Lower lobe of right lung (tissue), 2 donors: ENCODE measurements at places on chromosomes 7 and 10. TPM values are rescaled to one million over a fixed set of nuclear protein-coding genes. Genes with fewer than 3 reads are reported as not detected.

DNA sequence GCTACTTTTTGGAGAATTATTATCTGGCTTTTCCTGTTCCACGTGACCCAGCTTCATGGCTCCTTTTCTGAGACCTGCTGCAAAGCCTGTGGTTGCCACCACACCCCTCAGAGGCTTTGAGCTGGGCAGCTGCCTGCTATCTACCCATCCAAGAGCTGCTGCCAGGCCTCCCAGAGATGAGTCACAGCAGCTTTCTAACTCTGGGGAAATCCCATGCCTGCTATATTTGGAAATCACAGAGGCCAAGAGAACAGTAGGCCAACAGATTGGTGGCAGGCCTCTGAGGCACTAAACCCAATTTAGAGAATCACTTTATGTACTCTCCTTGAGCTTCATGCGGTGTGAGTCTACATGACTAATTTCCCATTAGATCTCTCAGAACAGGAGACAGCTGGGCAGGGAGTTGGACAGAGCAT lies 35.2 kb downstream of the SGCE start:
- no peaks in the 10 kb centered on the region for H3K4me1 ChIP-seq
- DNase-seq, result peak; percentile 46
- no peak overlapping the region for H3K4me3 ChIP-seq
- no peaks in the 10 kb centered on the region for H3K27me3 ChIP-seq
- no peak overlapping the region for H3K27ac ChIP-seq

DNA sequence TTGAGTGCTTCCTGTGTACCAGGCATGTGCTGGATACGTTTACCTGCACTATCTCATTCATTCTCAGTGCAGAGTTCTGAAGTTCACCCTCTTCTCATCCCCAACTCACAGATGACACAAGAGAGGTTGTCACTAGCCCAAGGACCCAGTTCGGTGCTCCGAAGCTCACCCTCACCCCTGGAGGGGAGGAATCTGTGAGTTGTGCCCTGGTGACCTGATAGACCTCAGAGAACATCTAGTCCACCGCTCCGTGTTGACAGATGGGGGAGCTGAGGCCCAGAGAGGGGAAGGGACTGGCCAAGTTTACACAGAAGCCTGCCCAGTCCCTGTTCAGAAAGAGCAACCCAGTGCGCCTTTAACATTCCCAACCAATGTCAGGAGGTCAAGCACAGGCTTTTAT lies 44.8 kb upstream of the EMX2 start:
- no peaks in the 10 kb centered on the region for H3K27me3 ChIP-seq
- no peak overlapping the region for H3K4me3 ChIP-seq
- no peaks in the 10 kb centered on the region for H3K4me1 ChIP-seq
- no peaks in the 10 kb centered on the region for H3K36me3 ChIP-seq

DNA sequence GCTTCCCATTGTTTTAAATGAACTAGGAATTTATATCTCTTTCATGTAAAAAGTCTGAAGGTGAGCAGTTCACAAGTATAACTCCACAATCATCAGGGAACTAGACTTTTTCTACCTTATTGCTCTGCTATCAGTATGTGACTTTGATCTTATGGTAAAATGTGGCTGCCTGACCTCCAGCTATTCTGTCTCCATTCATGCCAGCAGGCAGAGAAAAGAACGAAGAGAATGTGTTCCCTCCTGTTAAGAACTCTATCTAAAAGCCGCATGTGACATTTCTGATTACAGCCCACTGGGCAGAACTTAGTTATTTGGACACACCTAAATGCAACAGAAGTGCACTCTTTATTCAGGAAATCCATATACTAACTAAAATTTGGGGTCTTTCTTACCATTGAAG lies 102.8 kb upstream of the MBL2 start:
- no peaks in the 10 kb centered on the region for H3K36me3 ChIP-seq
- no peaks in the 10 kb centered on the region for H3K27me3 ChIP-seq
- H3K4me1 ChIP-seq, result no peaks in the 10 kb centered on the region
- no peak overlapping the region for H3K27ac ChIP-seq
- H3K4me3 ChIP-seq, result no peak overlapping the region

DNA sequence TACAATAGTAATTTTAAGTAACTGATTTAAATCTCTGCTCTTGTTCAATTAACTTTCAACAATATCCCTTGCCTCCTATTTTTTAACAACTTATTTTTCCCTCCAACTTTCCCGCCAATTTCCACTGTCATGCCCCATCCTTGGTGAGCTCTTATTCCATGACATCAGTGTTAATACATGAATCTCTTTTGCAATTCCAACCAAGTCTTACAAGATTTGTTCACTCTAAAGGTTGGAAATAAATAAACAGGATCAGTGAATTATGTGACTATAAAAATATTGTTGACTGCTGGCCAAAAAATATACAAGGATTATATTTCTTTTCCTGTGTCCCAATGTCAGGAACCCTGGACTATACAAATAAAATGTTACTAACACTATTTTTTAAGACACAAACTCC lies 21.0 kb upstream of the AGMO start:
- no peak overlapping the region for H3K27ac ChIP-seq
- no peaks in the 10 kb centered on the region for H3K36me3 ChIP-seq
- no peak overlapping the region for H3K4me3 ChIP-seq
- H3K4me1 ChIP-seq, result no peaks in the 10 kb centered on the region
- DNase-seq, result no peak
- no peaks in the 10 kb centered on the region for H3K27me3 ChIP-seq

- H3K4me3 ChIP-seq, result no peak overlapping the region
- no peaks in the 10 kb centered on the region for H3K4me1 ChIP-seq
- H3K27me3 ChIP-seq, result no peaks in the 10 kb centered on the region
- no peak overlapping the region for H3K27ac ChIP-seq
Measured at GRCh38 chr10:92381543-92381954, 90.6 kb downstream of the MARCHF5 start.

Gene ZCWPW1
- 4.9 TPM for total RNA-seq

DNA sequence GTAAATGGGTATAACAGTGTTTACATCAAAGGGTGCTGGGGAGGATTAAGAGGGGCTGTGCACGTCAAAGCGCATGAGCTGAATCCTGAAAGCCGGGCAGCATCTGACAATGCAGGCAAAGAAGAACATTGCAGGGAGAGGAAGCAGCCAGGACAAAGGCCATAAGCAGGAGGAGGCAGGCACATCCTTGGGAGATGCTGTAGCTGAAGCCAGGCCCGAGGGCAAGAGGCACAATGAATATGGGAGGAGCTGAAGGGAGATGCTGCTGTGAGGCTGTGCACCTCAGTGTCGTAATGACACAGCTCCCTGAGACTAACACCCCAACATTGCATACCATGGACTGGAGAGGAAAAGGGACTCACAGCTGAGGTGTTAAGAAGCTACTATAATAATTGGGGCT lies 129.2 kb downstream of the BTAF1 start:
- H3K4me1 ChIP-seq, result no peaks in the 10 kb centered on the region
- no peak overlapping the region for H3K4me3 ChIP-seq
- no peak for DNase-seq
- H3K27ac ChIP-seq, result no peak overlapping the region
- H3K27me3 ChIP-seq, result no peaks in the 10 kb centered on the region
- peaks cover 22% of the 10 kb centered on the region for H3K36me3 ChIP-seq

DNA sequence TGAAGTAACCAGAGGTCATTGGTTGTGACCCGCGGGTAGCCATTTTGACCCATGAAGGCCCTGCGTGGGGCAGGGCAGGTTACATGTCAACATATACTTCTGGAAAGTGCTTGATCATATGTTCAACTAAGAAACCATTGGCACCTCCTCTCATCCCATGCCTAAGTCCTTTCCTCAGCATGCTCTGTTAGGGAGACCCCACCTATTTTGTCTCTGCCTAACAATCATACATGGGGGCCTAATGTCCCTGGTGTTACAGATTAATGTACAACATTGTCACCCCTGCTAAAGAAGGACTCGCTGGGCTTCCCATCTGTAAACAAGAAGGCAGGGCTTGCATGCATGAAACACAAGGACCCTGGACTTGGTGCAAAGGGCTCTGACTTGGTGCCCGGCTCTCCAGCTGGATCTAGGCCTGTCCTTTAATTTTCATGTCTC lies 133.7 kb upstream of the TNS3 start:
- H3K36me3 ChIP-seq, result no peaks in the 10 kb centered on the region
- peaks cover 9% of the 10 kb centered on the region for H3K4me1 ChIP-seq
- no peaks in the 10 kb centered on the region for H3K27me3 ChIP-seq

DNA sequence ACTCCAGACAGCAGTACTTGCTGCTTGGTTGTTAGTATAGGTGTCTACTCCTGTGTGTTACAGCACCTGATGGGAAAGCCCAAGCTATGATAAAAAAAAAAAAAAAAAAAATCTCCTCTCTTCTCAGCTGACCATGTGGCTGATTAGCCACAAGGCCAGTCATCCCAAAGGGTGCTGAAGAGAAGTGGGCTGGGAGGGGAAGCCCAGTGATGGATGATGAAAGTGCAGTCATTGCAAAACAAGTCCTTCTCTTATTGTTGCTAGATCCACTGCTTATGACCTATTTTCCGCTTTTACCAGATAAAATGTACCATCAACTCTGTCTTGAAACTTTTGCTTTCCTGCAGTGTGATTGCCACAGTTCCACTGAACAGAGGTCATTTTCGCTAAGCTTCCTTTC lies 1092.5 kb upstream of the C7orf33 start:
- no peak overlapping the region for H3K4me3 ChIP-seq
- no peaks in the 10 kb centered on the region for H3K36me3 ChIP-seq
- H3K4me1 ChIP-seq, result no peaks in the 10 kb centered on the region
- no peak overlapping the region for H3K27ac ChIP-seq
- H3K27me3 ChIP-seq, result no peaks in the 10 kb centered on the region

DNA sequence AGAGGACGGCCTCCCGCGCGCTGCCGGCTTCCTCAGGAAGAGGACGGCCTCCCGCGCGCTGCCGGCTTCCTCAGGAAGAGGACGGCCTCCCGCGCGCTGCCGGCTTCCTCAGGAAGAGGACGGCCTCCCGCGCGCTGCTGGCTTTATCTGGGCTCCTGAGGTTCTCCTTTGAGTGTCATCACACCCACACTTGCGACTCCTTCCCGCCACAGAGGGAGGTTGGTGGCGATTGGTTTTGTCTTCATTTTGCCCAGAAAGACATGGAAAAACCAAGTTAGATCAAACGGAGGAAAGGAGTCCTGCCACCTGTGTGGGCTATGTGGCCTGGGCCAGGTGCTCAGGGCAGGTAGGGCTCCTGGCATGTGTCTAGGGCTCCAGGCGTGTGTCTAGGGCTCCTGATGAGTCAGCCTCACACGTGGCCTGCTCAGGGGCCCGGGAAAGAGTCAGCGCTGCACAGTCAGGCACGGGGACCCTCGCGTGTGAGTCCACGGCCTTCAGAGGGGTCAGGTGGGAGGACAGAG lies 138.0 kb downstream of the VIPR2 start:
- H3K36me3 ChIP-seq, result no peaks in the 10 kb centered on the region
- no peak for DNase-seq
- no peak overlapping the region for H3K27ac ChIP-seq
- H3K27me3 ChIP-seq, result no peaks in the 10 kb centered on the region
- H3K4me1 ChIP-seq, result no peaks in the 10 kb centered on the region

DNA sequence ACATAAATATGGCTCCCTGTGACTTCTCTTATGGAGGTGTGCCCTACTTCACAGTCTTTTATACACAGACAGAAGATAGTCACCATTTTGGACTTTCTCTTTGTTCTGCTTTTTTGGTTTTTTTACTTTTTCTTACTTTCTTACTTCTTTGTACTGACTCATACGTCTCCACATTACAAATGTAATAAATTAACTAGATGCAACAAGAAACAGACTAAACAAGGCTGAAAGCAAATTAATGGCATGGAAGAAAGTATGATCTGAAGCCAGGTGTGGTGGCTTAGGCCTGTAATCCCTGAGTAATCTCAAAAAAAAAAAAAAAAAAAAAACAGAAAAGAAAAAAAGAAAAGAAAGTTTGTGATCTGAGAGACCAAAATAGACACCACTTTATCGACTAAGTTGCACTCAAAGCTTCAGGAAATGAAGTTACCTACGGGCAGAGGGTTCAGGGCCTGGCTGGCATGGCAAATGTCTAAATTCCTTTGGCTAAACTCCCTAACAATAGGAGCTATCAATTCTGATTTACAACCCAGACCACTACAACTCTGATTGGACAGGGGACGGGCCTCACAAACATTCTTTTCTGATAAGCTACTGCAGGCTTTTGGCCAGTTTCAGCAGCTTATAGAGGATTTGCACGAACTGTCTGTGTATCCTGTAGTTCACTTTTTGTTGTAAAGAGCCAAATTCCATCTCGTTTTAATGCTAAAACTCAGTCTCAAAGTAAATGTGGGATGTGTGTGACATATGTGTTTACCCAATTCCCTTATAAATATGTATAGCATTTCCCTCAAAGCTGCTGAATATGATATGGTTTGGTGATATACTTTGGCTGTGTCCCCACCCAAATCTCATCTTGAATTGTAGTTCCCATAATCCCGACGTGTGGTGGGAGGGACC lies 129.1 kb downstream of the SEPTIN14 start:
- no peak overlapping the region for H3K27ac ChIP-seq
- H3K4me1 ChIP-seq, result no peaks in the 10 kb centered on the region
- H3K27me3 ChIP-seq, result no peaks in the 10 kb centered on the region
- no peak for DNase-seq

- no peak overlapping the region for H3K4me3 ChIP-seq
- no peaks in the 10 kb centered on the region for H3K27me3 ChIP-seq
- H3K27ac ChIP-seq, result no peak overlapping the region
- H3K36me3 ChIP-seq, result no peaks in the 10 kb centered on the region
Measured at GRCh38 chr10:79103129-79103528, 34.4 kb downstream of the ZMIZ1 start.

DNA sequence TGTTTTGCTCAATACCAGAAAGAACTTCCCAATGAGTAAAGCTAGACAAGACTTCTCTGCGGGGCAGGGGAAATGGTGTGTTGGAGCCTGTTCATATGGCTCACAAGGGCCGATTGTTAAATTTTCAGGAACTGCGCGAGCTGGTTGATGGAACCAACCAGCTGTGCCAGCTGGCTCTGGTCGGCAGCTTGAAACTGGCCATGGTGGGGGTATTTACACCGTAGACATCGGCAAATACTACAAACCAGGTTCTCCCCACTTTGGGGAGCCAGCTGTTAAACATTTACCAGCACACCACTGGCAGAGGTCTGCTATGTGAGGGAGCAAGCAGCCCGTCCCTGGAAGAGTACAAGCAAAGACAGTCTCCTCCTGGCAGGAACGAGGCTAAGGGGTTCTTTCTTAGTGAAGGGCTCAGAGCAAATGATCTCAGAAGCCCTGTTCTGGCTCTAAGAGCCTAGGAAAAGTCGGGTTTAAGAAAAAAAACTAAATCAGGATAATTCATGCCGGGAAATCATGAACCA lies 8.8 kb upstream of the ZMIZ1 start:
- DNase-seq, result peak; percentile 43
- peaks cover 28% of the 10 kb centered on the region for H3K4me1 ChIP-seq

Gene TFR2
- 0.35 TPM for total RNA-seq

Gene CTAGE4
- total RNA-seq, result 8.5 TPM

Gene CALCR
- total RNA-seq, result 0.24 TPM

Gene PRF1
- 29.5 TPM for total RNA-seq
